GM04503 (cell line): ENCODE measurements at places on chromosomes 5 and 9.

DNA sequence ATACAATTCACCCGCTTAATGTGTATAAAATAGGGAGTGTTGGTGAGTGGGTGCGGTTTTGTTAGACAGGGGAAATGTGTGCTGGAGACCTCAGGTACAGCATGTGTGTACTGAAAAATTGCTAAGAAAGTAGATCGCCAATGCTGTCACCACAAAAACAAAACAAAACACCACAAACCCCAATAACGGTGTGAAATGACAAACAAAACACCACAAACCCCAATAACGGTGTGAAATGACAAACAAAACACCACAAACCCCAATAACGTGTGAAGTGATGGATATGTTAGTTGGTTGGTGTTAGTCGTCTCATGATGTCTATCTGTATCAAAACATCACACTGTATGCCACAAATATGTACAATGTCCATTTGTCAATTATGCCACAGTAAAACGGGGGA is 14.2 kb upstream of the GFPT2 start:
- no peak for DNase-seq

GRCh38 chr5:32325062-32325461 is 12.3 kb upstream of the MTMR12 start:
- no peak for DNase-seq

GRCh38 chr9:93194641-93195040 is 10.7 kb downstream of the WNK2 start:
- DNase-seq, result no peak

GRCh38 chr5:67111779-67112178 is 84.8 kb downstream of the CD180 start:
- no peak for DNase-seq

DNA sequence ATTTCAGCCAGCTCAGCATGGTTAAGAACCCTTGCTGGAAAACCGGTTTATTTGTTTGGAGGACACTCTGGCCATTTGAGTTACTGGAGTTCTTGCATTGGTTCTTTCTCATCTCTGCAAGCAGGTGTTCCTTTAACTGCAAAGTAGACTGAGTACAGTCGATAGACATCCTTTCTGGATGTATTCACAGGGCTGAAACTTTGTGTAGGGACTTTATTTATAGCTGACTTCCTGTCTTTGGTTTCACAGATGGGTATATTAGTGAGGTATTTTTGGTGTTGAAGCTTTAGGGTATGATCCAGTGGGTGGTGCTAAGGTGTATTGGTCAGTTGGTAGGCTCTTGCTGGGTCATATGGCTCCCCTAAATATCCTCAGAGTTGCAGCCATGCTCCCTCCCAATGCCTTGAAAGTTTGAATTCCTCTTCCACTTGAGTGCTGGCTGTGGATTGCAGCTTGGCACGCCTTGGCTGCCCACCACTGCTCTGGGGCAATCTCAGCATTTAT is 666.0 kb upstream of the COX7C start:
- no peak for DNase-seq

GRCh38 chr9:86586144-86586494 is 231.9 kb upstream of the TUT7 start:
- no peak for DNase-seq

GRCh38 chr9:127451608-127451857 is 223 bp downstream of the LRSAM1 start:
- DNase-seq, result no peak

GRCh38 chr5:141725891-141726290 is 43.9 kb upstream of the ARAP3 start:
- no peak for DNase-seq

GRCh38 chr5:159104051-159104651 is 4.4 kb upstream of the EBF1 start:
- no peak for DNase-seq

- no peak for DNase-seq
Observed at GRCh38 chr9:111106202-111106601, 67.9 kb upstream of the LPAR1 start.

GRCh38 chr5:126675338-126675737 is 74.6 kb downstream of the PHAX start:
- DNase-seq, result no peak
